ENCODE measurements at places on chromosomes 3 and 15.

- DNase-seq = peak; percentile 22
Observed at GRCh38 chr3:156448300-156448699, 106.6 kb downstream of the SSR3 start.

DNA sequence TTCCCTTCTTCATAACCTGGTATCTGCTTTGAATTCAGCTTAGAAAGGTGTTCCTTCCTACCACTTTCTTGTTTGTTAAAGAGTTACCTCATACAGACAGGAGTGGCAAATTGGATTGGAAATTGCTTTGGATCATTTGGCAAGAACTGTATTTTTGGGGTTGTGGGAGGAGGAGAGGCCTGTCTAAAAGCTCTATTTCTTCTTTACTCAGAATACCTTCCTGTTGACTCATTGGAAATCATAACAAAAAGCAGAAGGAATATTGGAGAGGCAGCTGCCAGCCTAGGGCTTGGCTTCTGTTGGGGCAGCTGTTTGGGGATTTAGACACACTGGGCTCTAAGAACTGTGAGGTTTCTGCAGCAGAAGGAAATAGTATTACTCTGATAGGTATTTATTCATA is 14.2 kb downstream of the IQGAP1 start:
- peak; percentile 79 for DNase-seq

GRCh38 chr3:162302983-162303624 is 806.5 kb downstream of the OTOL1 start:
- no peak for DNase-seq

- DNase-seq = no peak
Observed at GRCh38 chr15:29939404-29939803, 117.1 kb upstream of the TJP1 start.

- DNase-seq = no peak
Observed at GRCh38 chr3:149466192-149466591, 8.3 kb upstream of the TM4SF4 start.

DNA sequence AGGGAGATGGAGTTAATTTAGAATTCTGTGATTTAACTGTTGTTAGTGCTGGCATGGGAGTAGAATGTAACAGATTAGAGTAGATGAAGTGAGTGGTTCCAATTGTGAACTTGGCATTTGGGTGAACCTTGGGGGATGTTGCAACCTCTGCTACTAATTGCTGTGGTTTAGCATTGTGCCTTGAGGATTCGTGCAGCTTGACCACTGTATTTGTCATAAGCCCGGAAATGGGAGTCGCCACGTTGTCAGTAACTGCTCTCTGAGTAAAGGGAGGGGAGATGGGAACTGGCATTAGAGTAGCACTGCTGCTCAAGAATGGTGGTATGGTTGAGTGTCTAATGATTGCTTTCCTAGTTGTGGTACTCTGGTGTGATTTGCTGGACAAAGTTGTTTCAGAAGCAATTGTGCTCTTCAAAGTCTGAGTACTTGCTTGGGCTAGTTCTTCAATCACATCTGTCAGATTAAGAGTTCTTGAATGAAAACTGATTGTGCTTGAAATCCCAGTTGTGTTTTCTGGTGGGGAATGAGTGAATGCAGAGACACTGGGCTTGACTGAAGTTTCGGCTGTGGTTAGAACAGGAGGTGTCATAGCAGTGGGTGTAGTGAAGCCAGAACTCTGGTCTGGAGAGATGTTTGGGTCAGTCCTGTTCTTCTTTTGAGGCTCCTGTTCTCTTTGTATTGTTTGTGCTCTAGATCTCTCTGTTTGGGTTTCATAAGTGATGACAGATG is 15.4 kb downstream of the IGSF10 start:
- peak; percentile 73 for DNase-seq

GRCh38 chr15:71752604-71753289 is 57.6 kb upstream of the NR2E3 start:
- DNase-seq = peak; percentile 47

- DNase-seq = no peak
Observed at GRCh38 chr3:187995667-187996066, 158.3 kb upstream of the LPP start.

DNA sequence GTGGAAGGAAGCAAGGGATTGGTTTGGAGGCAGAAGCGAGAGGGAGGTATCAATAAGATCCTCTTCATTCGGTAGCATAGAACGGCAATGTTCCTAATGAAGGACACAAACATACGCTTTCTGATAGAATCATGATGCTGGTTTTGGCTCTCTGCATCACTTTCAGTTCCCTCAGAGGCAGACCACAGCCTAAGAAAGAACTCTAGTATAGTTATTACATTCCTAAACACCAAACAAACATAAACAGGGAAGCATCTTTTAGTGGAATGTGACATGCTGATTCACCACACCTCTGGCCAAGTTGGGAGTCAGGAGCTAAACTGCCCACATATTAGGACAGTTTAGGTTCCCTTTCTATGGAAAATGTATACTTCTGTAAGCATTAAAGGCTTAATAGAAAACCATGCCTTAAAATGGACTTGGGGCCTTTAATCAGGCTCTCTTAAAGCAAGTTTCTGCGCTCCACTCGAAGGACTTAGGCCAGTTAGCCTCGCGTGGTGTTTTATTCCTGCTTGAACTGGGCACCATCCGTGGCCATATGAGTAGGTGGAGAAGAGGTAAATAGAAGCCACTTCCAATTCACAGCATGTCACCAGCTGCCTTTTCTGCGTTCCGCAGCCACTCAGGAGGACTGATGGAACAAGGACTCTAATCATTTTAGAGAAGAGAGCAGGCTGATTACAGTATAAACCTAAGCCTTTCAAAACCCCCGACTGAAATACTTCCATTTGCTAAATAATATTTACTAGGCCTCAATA is 53.7 kb downstream of the CD47 start:
- peak; percentile 45 for DNase-seq

DNA sequence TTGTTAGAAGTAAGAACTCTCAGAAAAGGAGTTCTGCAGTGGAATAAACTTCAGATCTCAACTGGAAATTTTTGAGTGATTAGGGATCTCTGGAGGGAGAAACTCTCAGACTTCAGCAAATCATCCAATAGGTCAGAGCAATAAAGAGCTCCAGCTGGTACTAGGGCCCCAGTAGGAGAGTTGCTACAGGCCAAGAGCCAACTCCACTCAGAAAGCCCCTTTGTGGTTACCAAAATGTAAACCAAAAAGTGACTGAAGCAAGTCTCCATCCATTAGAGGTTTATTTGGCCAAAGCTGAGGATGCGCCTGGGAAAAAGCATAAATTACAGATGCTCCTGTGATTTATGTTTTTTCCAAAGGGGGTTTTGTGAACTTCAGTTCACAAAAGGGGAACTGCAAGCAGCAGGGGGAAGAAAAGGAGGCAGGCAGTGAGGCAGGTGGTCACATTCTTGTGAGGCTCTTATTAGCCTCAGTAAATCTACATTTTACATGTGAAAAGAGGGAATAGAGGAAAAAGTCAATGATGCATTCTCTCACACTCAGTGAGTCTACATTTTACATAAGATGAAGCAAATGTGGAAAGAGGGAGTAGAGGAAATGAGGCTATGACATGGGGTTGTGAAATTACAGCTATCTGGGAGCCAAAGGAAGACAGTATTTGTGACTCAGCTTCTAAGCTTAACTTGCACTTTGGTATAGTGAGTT is 92.4 kb upstream of the DAZL start:
- peak; percentile 64 for DNase-seq

- DNase-seq = no peak
Observed at GRCh38 chr15:63439536-63440264, 58.1 kb upstream of the CA12 start.

DNA sequence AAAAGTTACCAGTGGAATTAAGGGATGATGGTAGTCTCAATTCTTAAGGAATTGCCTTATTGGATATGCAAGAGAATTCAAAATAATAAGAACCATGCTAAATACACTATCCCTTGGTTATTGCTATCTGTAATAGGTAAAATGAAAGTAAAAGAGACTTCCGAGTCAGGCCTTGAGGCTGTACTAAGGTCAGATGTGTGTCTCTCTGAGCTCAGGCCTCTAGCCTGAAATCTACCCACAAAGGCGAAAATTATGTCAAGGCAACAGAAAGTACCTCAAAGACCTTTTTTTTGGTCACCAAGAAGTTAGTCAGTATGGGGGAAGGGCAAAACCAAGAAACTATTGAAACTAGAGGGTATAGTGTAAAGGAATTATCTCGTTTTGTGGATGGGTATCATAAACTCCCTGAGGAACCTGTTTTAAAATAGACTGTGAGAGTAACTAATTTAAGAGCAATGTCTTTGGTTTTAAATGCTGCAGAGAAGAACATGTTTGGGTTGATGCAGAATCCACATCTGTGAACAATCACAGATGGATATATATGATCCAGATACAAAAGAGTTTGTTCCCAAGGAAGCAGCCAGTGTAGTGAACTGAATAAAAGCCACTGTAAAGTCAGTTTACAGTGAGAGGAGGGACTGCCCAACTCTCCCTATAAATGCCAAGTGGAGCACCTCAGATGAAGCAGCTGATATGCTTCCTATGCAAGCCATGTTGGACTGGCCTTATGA is 382.3 kb upstream of the SEMA6D start:
- DNase-seq = no peak

DNA sequence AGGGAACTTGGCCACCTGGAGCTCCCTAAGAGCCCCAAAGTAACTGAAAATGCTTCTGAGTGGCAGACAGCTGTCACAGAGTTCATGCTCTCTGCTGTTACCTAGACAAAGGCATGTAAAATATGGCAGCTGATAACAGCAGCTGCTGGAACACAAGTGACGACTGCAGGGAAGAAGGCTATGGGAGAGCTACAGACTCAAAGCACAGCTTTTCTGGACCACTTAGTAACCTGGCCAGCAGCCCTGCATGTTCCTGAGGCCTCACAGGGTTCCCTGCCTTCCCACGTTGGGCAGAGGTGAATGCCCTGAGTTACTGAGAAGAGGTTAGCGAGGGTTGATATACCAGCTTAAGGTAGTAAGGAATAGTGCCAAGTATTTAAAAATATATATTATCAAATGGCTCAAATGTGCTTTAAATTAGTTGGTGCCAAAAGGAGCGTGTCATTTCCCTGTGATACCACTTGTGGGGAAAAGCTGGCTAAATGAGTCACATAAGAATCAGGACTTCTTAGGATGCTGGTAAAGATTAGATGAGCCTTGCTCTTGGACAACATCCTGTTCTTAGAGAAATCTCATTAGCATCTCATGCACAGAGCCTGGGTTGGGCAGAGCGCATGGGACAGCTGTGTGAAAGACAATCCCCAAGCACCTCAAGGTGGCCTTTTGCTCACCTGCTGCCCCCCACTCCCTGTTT is 76.4 kb upstream of the SCN5A start:
- DNase-seq = no peak

DNA sequence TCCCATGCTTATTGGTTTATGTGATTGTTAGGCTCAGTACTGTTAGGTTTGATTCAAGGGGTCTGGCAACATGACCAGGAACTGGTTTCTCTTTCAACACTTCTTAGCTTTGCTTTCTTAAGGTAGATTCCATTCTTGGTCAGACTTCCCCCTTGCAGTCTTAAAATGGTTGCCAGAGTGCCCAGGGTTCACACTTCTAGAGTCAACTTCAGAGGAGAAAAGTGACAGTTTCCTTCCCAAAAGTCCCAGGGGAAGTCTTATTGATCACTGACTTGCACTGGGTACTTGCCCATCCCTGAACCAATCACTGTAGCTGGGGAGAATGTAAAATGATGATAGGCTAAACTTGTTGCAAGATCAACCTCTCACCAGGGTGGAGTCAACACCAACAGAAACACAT is 14.1 kb downstream of the MGLL start:
- DNase-seq = peak; percentile 79

DNA sequence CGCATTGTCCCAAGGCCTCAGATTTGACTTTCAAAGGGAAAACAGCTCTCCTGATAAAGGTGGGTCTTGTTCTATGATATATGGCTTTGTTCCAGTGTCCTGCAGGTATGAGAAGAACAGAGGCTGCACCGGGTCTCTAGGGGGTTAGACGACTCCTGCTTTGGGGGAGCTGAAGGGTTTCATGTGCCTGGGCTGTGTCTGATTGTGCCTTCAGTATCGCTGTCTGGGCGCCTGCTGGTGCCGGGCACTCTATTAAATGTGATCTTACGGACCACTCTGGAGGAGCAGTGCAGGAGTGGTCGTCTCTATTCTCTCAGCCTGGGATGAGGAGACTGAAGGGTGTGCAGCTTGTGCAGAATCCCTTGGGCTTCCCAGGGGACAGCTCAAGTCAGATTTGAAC is 16.0 kb downstream of the PAQR5 start:
- no peak for DNase-seq

GRCh38 chr3:10983219-10983916 is 9.2 kb upstream of the SLC6A1 start:
- DNase-seq = peak; percentile 29

- DNase-seq = no peak
Observed at GRCh38 chr15:41983221-41983620, 10.9 kb upstream of the EHD4 start.

GRCh38 chr3:133697960-133698359 is 36.2 kb upstream of the TOPBP1 start:
- DNase-seq = no peak

GRCh38 chr3:197434830-197435229 is 120.9 kb downstream of the BDH1 start:
- DNase-seq = no peak

- no peak for DNase-seq
Observed at GRCh38 chr3:181530584-181530983, 181.1 kb upstream of the SOX2 start.

GRCh38 chr15:47095833-47096232 is 621.5 kb upstream of the SEMA6D start:
- DNase-seq = no peak

GRCh38 chr3:124752051-124752450 is 21.8 kb downstream of the UMPS start:
- DNase-seq = no peak

GRCh38 chr3:178086144-178086825 is 450.0 kb upstream of the KCNMB2 start:
- no peak for DNase-seq

DNA sequence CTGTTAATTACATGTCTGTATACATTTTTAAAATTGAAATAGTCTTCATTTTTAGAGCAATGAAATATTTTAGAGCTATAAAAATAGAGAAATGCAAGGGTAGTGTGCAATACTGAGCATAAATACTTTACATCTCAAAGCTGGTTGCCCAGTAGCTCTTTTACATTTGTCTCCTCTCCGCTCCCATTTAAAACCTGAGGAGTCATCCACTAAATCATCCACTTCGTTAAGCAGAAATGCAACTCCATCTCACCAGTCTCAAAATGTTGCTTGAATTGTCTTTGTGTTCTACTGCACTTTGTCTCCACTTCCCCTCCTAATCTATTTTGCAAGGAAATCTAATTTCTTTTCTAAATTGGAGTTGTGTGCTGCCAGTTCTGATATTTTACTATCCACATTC is 563.6 kb downstream of the VGLL3 start:
- no peak for DNase-seq

DNA sequence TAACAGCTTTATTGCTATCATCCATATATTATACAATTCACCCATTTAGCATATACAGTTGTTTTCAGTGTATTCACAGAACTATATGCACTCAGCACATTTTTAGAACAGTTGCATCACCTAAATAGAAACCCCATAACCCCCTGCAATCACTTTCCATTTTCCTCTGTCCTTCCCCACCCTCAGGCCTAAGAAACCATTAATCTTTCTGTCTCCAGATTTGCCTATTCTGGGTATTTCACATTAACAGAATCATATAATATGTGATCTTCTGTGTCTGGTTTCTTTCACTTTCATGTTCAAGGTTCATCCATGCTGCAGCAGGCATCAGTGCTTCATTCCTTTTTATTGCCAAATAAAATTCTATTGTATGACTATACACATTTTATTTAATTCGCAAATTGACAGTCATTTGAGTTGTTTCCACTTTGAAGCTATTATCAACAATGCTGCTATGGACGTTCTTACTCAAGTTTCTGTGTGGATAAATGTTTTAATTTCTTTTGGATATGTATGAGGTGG is 39.8 kb downstream of the ADAMTS17 start:
- DNase-seq = no peak

- DNase-seq = peak; percentile 89
Observed at GRCh38 chr3:126961191-126961790, 21.6 kb upstream of the PLXNA1 start.
